NCI-H226 (cell line): ENCODE measurements at places on chromosomes 11 and 22.

DNA sequence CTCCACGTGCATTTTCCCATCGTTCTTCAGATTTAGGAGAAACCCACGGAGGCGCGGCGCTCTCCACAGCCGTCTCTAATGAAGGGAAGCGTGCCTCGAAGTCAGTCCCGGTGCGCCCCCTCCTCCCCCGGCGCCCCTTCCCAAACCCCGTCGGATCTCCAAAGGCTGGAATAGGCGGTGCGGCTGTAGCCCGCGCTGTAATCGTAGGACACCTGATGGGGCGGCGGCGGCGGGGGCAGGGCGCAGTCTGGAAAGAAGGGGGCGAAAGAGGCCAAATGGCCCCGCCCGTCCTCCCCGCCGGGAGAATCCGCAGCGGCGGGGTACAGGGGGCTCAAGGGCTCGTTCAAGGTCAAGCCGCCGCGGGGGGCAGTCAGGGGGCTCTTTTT is 1.3 kb downstream of the FAM181B start:
- DNase-seq = no peak

GRCh38 chr22:45905924-45906865 is 70.8 kb downstream of the WNT7B start:
- DNase-seq = no peak

DNA sequence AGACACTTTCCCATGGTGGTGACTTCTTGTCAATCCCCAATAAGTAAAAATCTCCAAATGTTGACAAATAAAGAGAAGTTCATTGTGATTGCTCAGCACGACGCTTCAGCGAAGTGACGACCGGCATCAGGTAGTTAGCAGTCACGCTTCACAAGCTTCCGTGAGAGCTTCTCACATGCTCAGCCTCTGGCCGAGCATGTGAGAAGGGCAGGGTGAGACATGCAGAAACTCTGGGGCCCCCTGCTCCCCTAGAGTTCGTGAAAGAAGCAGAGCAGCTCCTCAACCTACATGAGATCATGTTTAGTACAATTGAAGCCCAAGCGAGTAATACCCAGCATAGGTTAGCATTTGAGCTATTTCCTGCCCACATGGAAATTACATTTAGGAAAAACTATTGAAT is 4.4 kb upstream of the C11orf16 start:
- DNase-seq = no peak

- no peak for DNase-seq
Observed at GRCh38 chr11:67291481-67292381, 2.6 kb downstream of the ANKRD13D start.

- peak; percentile 72 for DNase-seq
Observed at GRCh38 chr11:34346551-34346950, 11.3 kb downstream of the ABTB2 start.

DNA sequence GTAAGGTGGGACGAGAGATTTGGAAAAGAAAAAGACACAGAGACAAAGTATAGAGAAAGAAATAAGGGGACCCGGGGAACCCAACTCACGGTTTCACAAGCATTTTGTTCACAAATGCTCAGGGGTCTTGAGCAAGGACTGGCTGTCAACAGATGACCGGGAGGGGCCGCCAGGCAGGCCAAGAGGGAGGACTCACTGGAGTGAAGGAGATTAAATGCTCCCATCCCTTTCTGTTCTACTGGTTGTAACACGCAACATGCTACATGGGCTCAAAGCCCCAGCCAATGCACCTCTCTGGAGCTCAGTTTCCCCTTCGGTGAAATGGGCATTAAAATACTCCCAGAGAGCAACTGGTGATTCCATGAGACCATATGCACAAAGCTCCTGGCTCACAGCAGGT is 13.4 kb downstream of the SHANK2 start:
- DNase-seq = no peak

- peak; percentile 42 for DNase-seq
Observed at GRCh38 chr11:108958368-108959104, 293.7 kb downstream of the DDX10 start.

DNA sequence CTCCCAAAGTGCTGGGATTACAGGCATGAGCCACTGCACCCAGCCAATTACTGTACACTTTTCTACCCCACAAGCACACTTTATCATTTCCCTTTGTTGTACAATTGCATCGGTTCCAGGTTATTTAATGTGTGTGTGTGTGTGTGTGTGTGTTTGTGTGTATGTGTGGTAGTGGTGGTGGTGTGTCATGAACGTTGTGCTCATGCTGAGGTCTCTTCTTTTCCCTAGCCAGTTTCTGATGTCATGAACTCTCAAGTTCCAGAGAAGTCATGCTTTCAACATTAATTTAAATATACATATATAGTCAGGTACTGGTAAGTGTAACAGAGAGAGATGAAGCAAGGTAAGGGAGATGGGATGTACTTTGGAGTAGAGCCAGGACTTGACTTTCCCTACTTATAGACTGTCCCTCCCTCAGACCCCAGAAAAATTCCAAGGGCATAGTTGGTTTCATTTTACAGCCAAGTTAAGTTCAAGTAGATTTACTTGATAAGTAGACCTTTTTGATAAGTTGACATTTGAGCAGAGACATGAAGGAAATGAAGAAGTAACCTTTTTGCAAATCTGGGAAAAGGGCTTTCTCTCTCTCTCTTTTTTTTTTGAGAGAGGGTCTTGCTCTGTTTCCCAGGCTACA is 42.7 kb downstream of the WEE1 start:
- no peak for DNase-seq

DNA sequence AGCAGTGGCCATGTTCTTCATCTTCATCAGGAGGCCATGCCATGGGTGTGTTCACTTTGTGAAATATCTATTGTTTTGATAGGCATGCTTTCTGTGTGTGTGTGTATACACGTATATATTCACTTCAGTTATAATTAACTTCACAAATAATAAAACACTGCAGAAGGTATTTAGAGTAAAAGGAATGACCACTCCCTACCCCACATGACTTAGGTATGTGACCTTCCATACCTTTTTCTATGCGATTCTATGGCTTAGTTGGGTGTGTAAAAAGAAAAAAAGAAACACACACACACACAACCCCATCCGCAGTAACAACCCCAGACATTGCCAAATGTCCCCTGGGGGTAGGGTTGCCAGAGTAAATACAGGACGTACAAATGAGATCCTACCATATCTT is 72.0 kb downstream of the CYTH4 start:
- no peak for DNase-seq

GRCh38 chr22:27250886-27251285 is 550.7 kb downstream of the MN1 start:
- no peak for DNase-seq

DNA sequence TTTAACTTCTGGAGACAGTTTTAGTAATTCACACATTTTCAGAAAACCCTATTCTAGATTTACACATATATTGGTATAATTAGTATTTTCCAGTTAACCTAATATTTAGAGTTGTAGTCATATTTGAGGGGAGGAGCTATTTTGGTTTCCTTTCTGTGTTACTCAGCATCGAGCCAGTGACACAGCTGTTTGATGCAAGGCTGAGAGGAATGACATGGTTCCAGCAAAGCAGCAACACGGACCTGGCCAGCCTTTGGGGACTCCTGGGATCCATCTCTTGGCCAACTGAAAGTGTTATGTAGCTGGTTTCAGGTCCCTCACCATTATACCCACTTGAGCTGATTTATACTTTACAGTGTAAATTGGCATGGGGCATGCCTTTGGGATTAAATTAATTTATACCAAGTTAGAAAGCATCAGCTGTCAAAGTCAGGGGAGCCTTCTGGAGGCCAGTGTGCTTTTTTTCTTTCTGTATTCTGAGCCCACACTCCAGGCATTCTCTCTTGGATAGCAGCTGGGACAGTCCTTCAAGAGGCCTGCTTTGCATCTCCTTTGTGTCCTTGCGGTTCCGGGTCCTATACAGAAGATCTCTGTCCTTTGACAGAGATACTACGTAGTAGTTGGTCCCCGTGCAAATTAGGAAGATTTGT is 91.3 kb upstream of the SLC25A18 start:
- no peak for DNase-seq

DNA sequence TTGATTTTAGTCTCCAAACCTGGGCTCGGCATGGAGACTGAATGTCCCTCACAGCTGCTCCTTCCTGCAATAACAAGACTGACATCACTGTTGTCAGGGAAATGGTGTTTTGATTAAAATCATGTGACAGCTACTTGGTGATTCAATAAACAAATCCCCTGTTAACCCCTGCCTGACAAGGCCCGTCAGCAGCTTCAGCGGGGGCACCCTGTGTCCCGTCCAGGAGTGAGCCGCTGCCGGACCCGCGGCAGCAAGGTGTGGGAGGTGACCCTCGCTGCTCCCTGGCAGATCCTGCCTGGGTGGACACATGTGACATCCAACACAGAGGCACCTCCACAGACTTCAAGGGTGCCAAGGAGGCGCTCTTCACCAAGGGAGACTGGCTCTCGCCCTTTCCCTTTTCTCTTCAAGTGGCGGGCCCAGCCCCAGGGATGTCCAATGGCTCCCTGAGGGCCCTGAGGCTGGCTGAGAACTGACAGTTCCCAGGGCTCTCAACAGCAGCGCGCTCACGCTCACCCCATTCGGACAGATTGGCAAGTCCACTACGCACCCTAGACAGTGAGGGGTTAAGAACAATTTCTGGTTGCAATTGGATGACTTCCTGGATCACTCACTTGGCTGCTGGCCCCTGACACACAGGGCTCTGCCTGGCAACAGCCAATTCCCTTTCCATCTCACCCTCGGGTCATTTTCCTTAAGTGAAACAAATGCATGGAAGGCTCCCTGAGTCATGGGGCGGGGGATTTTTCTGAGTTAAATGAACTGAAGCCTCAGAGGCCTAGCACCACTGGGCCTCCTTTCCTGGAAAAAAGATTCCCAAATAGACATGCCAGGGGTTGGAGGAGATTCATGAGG is 30.7 kb downstream of the PPP2R1B start:
- DNase-seq = peak; percentile 95

GRCh38 chr11:63937713-63938478 is 906 bp upstream of the NAA40 start:
- peak; percentile 38 for DNase-seq

DNA sequence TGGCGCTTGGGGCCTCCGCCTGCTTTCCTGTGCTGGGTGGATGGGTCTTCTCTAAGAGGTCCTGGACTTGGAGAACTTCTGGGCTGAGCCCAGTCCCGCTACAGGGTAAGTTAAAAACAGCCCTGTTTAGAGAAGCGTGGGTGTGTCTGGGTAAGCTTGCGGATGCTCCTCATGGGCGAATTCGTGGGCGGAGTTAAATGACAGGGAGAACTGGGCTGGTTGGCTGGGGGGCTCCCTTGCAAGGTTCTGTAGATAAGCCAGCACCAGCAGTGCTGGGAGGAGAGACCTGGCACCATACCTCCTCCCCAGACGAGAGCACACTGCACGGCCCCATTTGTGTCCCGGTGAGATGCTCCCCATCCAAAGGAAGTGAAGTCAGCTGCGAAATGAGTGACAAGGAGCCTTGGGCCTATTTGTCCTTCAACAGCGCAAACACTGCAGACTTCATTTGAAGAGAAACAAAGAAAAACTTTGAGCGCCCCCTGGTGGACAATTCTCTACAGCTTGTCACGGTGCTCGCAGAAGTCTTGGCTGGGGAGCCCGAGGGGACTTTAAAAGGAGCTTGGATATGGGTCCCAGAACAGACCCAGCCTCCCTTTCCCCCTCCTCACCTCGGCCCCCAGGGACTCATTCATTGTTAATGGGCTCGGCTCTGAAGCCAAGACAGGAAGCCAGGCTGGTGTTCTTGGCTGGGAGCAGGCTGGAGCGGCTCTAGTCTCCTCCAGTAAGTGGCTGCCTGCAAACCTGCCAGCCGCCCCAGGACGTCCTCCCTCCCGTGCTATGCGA is 39.5 kb downstream of the TP53I11 start:
- DNase-seq = peak; percentile 23
